Activated CD4-positive, alpha-beta T cell treated with anti-CD3 and anti-CD28 coated beads, Interleukin-2, amount 50 U/mL, for 24 hours (primary cell): ENCODE measurements at places on chromosomes 3 and 15.

- no peak for DNase-seq
Measured at GRCh38 chr3:119305286-119305685, 11.1 kb downstream of the ARHGAP31 start.

DNA sequence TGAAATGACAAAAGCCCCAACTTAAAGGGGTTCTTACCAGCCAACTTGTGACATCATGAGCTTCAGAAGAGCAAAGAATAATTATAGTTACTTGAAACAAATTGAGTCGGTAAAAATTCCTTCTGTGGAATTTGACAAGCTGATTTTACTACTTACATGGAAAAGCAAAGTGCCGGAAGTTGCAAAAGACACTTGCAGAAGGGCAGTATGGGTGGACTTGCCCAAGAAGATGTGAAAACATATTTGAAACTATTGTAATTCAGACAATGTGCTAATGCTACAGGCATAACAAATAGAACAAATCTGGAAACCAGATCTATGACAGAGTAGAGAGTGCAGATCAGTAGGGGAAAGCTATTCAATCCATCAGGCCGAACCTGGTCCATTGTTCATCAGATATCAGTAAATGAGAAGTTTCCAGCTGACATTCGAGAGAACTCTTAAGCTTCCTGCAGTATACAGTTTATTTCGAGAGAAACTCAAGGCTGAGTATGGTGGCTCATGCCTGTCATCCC lies 2.5 kb upstream of the KIF7 start:
- DNase-seq, result no peak

- no peak for DNase-seq
Measured at GRCh38 chr15:61584410-61584809, 355.3 kb upstream of the RORA start.

GRCh38 chr3:187212705-187213104 lies 15.4 kb downstream of the RTP1 start:
- DNase-seq, result no peak

GRCh38 chr15:40481341-40482074 lies 10.7 kb downstream of the CHST14 start:
- DNase-seq, result no peak

DNA sequence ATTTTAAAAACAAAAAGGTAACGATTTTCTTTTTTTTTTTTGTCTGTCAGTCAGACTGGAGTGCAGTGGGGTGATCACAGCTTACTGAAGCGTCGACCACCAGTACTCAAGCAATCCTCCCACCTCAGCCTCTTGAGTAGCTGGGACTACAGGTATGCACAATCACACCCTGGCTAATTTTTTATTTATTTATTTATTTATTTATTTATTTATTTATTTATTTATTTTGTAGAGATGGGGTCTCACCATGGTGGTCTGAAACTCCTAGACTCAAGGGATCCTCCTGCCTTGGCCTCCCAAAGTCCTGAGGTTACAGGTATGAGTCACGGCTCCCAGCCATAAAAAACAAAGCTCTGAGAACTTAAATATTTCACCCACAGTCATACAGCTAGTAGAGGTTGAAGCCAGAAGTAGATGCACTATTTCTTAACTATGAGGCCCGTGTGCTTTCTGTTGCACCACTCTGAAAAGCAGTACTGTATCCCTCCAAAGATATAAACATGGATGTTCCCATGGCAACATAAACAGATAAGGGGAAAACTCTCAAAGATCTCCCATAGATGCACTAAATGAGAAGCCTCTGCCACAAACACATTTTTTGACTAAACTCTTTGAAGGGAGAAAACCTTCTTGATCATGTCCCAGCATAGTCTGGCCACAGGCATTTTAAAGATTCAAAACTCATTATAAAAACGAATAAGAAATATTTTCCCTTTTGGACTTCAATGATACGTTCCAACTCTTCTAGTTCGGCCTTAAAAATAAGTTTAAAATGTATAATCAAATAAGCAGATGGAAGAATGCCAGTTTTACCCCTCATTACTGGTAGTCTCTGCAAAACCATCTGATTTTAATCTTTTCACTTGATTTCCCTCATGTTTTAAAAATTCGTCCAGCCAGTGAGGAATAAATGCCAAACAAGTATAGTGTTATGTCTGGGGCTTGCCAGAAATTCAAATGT lies 162.3 kb upstream of the ARHGEF26 start:
- no peak for DNase-seq

DNA sequence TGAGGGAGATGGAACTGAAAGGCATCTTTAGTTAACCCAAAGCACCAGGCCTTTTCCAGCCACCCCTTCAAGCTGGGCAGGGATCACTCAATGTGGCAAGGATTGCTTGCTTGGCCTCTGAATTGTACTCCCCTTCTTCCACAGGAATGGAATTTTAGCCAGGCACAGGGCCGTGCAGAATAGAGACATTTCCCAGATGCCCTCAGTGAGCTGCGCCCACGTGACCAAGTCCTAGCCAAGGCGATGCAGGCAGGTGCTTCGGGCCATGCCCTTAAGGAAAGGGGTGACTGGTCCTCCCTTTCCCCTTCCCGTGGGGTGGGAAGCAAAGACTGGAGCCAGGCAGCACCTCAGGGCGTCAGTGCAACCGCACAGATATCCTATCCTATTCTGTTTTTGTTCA lies 17.9 kb downstream of the GP9 start:
- DNase-seq, result no peak

- no peak for DNase-seq
Measured at GRCh38 chr3:15052335-15053242, 12.5 kb downstream of the MRPS25 start.

DNA sequence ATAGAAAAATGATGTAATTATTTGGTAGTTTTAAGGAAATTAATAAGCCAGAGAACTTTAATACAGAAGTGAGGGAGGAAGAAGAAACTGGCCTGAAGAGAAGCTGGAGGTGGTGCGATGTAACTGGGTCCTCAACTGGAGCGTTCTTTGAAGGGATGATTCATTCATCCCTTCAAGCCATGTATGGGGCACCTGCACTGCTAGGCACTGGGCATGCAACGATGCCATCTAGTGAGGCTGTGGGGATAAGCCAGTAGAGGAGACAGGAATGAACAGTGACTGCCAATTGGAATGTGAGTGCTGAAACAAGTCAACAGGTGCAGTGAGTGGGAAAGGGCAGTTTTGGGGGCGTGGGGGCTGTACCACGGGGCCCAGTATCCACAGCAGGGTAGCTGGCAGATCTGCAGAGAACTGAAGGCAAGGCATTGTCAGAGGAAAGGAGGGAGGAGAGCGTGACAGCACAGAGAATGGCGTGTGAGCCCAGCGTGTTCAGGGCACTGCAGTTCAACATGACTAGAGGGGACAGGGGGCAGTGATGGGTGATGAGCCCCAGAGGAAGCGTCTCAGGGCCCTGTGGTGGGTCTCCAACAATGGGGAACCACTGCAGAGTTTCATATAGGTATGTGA lies 3.8 kb upstream of the KIF23 start:
- no peak for DNase-seq

DNA sequence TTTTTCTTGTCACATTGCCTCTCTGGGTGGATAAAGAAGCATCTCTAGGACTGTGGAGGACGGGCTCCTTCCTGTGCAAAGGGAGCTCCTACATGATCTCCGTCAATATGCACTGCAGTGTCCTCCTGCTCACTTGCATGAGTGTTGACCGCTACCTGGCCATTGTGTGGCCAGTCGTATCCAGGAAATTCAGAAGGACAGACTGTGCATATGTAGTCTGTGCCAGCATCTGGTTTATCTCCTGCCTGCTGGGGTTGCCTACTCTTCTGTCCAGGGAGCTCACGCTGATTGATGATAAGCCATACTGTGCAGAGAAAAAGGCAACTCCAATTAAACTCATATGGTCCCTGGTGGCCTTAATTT lies 478 bp downstream of the GPR15 start:
- DNase-seq, result no peak

GRCh38 chr3:59406943-59407342 lies 357.1 kb upstream of the CFAP20DC start:
- no peak for DNase-seq

DNA sequence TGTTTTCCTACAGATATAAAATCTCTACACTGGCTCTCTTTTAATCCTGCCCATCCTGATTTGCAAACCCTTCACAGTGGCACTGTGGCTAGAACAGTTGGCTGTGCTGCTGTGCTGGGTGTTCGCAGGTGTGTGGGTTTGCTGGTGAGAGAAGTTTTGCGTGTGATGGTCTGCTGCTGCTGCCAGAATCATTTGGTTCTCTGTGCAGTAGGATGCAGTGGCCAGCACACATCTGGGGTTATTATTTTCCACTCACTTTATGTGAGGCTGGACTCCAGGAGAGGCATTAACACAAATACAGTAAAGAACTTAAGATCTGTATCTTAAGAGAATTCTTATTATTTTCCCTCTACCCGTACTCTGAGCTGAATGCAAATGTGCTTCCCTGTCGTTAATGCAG lies 16.0 kb upstream of the PSMD6 start:
- DNase-seq, result no peak

DNA sequence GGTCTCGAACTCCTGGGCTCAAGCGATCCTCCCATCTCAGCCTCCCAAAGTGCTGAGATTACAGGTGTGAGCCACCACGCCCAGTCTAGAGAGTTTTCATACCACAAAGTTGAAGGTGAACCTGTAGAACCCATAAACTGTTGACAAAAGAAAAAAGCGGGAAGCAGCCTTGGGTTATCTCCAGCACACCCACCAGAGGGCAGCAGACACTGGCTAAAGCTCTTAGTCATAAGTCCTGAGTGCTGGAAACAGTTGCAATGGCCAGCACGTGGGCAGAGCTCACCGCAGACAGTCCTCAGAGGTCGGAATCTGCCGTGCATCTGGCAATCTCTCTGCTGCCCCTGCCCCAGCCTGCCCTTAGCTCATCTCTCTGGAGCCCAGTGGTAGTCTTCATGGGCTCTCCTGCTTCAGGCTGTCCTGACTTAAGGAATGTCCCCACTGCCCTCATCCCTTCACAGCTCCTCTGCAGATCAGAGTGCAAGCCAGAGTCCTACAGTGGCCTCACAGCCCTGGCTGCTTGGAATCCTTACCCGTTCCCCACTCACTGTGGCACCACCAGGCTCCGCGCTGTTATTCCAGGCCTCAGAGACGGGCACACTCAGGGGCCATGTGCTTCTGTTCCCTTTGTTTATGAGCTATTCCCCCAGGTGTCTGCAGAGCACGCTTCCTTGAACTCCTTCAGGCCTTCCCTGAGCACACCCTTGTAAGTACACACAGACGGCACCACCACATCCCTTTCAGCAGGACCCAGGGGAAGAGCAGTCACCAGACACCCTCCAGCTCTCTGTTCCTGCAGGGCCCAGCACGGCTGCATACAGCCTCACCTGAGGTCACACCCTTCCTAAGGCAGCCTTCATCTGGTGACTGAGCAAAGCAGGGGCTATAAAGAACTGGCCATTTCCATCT lies 8.8 kb upstream of the ELP6 start:
- peak; percentile 59 for DNase-seq

DNA sequence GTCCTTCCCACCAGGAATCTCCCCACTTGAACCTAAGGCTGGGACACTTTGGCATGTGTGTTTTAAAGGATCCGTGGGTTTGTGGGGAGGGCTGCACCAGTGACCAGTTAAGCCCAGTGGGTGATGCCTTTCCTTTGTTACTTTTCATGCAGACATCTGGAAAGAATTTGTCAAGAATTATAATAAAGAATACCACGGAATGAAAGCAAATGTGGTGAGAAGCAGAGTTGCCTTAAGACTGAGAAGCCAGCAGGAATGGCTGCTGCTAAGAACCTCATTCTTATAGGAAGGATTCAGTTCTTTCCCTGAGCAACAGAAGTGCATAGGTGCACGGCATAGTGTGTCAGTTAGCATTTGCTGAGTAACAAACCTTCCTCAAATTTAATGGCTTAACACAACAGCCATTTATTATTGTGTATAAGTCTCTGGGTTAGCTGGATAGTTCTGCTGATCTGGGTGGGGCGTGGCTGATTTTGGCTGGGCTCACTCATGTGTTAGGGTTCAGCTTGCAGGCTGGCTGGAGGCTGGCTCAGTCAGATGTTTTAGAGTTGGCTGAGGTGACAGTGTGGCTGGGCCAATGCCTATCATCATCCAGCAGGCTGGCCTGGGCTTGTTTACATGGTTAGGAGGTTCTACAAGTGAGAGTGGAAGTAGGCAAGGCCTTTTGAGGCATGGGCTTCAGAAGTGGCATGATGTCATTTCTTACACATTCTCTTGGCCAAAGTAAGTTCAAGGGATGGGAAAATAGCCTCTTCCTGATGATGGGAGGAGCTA lies 262.7 kb upstream of the CTDSPL start:
- DNase-seq, result no peak

- no peak for DNase-seq
Measured at GRCh38 chr3:9330166-9330703, 32.6 kb upstream of the THUMPD3 start.

- DNase-seq, result peak; percentile 17
Measured at GRCh38 chr3:124995460-124995994, 60.3 kb downstream of the HEG1 start.

GRCh38 chr3:83514130-83514914 lies 1444.5 kb upstream of the CADM2 start:
- no peak for DNase-seq

- DNase-seq, result no peak
Measured at GRCh38 chr3:104460477-104461406, 906.0 kb upstream of the ALCAM start.

- DNase-seq, result no peak
Measured at GRCh38 chr3:106193876-106194275, 325.1 kb upstream of the CBLB start.

DNA sequence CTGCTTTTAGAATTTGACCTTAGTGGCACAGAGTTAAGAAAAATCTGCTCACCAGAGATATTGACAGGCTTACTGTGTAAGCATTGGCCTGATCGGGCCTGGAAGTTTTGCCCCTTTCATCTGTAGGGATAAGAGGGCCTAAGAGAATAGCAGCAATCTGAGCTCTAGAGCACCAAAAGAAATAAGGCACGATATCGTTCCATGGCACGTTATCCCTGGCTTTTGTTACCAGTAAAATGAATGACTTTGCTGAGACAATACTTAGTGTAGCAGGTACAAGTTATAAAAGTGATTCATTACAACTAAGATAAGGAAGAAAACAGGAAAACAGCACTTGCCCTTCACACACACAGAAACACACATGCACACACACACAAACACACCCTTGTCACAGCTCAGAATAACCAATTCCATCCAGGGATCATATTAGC lies 5.0 kb downstream of the THBS1 start:
- DNase-seq, result no peak

DNA sequence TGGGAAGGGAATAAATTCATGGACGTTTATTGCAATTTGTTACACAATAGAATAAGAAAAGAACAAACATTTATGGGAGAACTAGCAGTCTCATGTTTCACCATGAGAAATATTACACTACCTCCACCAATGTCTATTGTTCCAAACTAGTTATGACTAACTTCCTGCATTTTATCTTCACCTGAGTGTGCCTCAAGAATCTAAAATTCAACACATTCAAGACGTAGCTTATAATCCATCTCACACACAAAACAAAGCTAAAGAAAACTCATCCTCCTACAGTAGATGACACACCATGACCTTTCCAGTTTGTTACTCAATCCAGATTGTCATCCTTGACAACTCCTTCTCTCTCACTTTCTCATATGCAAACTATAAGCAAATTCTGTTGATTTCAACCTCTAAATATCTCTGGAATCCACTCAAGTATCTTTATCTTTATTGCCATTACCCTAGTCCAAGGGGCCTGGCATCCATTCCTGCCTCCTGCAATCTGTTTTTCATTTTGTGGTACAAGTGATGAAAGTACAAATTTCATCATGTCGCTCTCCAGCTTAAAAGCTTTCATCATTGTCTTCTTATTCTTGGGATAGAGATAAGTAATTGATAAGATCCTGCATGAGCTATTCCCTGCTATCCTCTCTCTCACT lies 229.9 kb downstream of the NR2F2 start:
- DNase-seq, result no peak

- DNase-seq, result no peak
Measured at GRCh38 chr15:51641490-51642130, 19.0 kb upstream of the DMXL2 start.

GRCh38 chr3:119237299-119237698 lies 3.4 kb downstream of the B4GALT4 start:
- no peak for DNase-seq
